Thoracic aorta (tissue), 2 donors: ENCODE measurements at places on chromosomes 6 and 20.

DNA sequence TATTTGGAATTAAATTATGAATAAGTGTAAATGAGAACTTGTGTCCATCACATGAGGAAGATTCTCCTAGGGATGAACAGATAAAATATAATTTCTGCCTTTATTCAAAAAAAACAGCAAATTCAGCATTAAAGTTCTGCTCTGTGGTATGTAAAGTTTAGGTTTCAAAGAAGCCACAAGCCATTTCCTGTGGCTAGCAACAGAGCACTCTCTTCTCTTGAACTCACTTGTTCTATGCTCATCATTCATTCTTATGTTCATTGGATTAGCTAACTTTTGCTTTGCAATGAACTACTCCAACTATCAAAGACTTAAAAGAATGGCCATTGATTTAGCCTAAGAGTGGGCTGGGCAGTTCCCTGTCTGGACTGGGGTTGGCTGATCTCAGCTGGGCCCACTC is 20.8 kb upstream of the SNRPB2 start:
- DNase-seq = no peak

DNA sequence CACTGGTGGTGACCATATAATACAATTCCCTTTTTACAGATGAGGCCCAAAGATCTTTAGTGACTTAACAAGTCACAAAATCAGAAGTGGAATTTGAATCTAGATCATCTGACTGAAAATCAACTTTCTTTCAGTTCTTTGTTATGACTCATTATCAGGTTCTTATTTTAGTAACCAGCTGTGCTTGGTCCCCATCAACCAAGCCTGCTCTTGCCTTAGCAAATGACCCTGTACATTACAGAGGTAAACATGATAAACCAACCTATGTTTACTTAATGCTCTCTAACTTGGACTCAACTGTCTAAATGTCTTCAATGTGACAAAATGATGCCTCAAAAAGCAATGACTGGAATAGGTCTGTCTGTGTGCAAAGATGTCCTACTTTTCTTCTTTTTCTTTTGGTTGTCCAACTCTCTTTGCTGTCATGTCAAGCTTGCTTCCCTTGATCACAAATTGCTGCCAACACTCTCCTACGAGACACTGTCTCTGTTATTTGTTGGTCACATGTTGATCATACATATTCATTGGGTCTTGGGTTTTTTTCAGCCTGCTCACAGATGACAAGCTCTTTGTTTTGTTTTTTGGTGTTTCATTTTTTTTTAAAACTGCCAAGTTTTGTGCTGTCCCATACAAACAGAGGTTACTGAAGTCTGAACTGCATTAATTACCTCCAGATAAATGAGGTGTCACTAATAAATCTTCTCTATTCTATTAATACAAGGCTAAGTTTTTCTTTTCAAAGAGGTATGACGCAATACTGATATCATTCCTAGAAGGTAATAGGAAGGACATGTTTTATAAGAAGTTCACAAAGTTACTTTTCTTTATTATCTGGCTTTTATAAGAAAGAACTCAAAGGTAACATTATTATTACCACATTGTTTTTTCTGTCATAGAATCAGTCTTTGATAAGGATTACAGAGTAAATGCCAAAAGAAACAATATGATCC is 62.2 kb upstream of the PLN start:
- no peak for DNase-seq

DNA sequence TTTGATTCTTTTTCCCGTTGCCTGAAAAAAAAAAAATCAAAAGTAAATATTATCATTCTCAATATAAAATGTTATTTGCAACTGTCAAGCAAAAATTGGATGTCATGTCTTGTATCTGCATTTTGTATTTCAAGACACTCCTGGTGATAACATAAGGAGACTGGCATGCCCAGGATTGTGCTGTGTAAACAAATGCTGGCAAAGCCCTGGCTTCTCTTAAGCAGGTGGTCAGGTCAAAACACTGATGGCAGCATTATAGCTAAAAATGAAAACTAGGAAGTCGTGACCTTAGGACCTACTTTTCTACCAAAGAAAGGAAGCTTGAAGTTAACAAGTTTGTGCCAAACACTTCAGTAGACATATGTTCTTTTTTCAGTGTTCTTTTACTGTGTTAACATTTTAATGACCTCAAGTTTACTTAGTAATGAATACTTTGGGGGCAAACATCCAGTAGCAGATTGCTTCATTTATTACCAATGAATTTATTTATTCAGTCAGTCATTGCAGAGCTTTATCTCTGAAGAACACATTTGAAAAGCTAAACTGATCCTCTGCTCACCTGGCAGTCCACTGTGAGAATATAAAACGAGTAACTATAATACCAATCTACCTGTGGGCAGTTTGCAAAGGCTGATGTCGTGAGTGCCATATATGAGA is 243.1 kb upstream of the FLRT3 start:
- no peak for DNase-seq

GRCh38 chr6:11833626-11834592 is 55.3 kb upstream of the ADTRP start:
- DNase-seq = no peak

DNA sequence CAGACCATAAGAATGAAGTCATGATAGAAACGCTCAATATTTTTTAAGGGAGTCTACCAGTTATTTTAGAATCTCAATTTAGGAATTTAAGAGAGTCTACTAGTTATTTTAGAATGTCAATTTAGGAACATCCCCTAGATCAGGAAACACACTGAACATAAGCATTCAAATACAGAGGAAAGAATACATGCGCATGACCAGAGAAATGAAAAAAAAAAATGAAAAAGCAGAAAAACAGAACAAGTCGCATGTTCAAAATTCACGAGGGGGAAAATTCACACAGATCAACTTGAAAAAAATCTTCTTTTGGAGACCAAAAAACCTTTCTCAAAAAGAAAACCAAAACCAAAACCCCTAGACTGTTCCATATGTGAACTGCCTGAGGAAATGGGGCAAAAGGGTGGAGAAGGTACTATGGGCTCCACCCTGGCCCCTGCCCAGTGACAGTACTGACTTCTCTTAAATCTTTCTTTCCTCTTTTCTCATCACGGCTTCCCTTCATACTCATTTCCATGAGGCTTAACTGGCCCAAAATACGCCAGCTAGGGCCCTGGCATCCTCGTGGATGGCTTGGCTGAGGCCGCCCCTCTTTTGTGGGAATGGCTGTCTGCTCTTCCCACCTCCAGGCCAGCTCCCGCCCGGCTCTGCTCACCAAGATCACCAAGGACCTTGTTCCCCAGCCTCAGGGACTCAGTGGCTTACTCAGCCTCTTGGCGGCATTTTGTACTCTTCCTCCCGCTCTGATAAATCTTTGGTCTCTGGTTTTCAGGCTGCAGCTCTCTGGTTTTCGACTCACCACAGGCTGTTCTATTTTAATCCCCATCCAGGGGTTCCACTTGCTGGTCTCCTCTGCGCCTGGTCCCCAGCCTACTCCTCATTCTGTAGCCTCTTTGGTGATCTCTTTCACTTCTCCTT is 11.2 kb downstream of the ZBTB2 start:
- DNase-seq = no peak

GRCh38 chr20:42902509-42902908 is 287.2 kb downstream of the PTPRT start:
- DNase-seq = no peak

DNA sequence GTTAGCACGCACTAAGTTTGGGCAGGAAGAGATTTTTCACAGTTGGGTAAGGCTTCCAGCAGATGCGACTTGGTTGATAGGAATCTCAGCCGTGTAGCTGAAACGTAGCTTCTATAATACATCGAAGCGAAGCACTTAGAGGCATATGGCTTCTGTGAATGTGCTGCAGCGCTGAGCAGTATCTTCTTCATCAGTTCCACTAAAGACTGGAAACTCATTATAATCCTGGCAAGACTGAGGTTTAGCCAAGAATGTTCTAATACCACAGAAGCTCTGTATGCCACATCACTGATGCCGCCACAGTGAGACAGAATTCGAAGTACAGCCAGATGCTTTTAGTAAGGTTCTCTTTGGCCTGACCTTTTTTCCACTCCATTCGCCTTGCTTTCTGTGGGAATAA is 680.2 kb upstream of the AGPAT4 start:
- no peak for DNase-seq

GRCh38 chr6:134106702-134107101 is 54.3 kb upstream of the SLC2A12 start:
- DNase-seq = no peak

DNA sequence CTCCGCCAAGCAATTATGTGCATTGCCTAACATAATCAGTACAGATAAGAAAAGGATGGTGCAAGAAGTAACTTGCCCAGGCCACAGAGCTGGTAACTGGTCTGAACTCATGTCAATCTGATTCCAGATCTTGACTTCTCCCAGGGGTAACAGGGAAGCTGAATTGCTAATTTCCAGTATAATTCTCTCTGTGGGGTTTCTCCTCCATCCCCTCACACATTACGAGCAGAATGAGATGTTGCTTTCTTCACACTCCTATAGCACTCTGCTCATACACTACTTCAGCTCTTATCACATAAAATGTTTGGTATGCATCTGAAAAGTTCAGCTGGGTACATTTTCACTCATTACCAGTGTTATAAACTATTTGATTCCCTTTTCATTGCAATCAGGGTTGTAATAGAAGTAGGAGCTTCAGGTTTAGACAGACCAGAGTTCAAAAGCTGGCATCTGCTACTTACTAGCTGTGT is 24.0 kb upstream of the LRRC1 start:
- no peak for DNase-seq

DNA sequence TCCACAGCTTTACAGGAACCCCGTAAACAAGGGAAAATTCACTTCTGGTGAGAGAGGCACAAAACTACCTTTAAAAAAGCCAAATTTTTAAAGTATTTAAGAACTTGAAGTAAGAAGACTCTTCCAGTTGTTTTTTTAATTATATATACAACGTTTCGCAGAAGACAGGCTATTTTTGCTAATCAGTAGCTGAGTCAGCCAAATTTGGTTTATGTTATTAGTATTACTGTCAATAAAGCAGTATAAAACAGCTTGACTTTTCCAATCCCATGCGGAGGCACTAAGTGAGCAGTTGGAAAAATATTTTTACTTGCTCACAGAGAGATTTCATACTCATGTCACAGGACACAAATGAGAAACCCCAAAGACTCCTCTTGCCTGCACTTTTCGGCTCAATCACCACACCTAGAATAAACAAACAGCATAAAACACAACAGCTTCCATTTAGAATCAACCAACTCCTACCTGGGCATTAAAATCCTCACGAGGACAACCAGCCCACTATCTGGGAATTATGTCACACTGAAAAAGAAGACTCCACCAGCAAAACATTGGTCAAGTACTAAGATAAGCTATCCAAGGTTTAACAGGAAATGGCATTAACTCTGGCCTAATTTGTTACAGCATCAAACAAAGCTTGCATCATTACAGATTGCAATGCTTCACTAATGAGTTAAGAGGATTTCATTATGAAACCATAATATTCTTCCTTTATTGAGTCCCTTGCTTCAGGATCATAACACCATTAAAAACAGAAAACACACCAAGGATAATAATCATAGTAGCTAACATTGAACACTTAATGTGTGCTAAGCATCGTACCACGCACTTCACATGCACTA is 26.3 kb downstream of the ELOVL5 start:
- no peak for DNase-seq

GRCh38 chr20:2331901-2332565 is 36.2 kb downstream of the TGM3 start:
- DNase-seq = no peak

GRCh38 chr20:51687108-51687507 is 81.1 kb downstream of the ATP9A start:
- DNase-seq = no peak

DNA sequence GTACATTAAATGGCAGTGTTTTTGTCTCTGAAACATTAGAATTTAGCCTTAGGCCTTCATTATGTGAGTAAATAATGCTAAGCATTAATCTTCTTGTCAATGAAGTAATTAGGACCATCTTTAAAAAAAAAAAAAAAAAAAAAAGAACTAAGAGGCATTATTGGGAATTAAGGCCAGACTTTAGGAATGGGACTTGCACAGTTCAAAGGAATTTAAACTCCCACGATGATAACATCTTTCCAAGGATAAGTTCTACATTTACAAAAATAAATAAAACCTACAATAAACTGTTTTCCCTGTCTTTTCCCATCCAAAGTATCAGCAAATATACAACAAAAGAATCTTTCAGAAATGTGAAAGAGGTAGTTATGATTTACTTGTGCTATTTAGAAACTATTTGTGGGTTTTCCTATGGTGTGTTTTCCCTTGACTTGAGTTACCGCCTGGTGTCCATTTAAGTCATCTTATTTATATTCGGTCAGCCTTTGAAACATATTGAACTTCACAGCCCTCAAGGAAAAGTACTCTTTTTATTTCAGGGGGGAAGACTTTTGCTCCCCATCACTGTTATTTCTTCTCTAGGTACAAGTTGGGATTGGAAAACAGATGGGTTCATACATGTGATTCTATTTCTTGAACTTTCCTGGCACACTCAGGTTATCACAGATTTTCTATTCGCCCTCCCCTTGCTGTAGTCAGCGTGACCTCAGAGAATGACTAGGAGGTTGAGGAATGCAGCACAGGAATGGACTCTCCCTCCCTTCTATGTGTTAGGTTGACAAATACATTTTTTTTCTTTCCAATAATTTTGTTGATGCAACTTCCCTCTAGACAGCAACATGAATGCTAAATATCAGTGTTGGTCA is 13.6 kb downstream of the STMND1 start:
- no peak for DNase-seq

DNA sequence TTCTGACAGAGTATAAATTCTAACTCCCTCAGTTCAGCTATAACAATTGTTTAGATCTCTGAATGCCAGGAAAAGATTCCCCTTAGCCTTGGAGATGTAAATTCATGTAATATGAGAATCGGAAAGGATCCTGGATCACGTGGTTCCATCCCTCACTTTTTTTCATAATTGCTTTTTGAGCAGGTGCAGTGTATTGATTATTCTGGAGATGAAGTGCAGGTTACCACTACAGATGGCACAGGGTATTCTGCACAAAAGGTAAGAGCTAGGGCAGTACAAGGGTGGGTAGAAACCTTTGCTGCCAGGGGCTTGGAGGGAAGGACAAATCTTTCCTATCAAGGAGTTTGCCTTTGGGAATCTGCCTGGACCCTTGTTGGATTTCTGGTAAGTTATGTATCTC is 52.7 kb downstream of the KDM1B start:
- no peak for DNase-seq

DNA sequence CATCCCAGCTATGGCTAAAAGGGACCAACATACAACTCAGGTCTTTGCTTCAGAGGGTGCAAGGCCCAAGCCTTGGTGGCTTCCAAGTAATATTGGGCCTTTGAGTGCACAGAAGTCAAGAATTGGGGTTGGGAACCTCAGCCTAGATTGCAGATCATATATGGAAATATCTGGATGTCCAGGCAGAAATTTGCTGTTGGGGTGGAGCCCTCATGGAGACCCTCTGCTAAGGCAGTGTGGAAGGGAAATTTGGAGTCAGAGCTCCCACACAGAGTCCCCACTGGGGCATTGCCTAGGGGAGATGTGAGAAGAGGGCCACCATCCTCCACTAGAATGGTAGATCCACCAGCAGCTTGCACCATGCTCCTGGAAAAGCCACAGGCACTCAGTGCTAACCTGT is 123.5 kb downstream of the PRL start:
- no peak for DNase-seq

- no peak for DNase-seq
Measured at GRCh38 chr20:11372876-11373790, 544.6 kb upstream of the BTBD3 start.

- DNase-seq = no peak
Measured at GRCh38 chr6:89955364-89955763, 61.1 kb downstream of the GJA10 start.
